Bronchus fibroblast of lung (primary cell): ENCODE measurements at places on chromosomes 2 and 18. TPM values are rescaled to one million over a fixed set of nuclear protein-coding genes. Genes with fewer than 3 reads are reported as not detected.

Gene ADGRF3
- total RNA-seq = under 0.01 TPM in 1 of 2 replicates, not detected in the other

Gene HS1BP3
- 19.0 and 19.2 TPM in 2 replicates for total RNA-seq

Gene TEX261
- total RNA-seq = 23.0 and 24.0 TPM in 2 replicates

Gene RHBDD1
- total RNA-seq = 8.9 and 10.8 TPM in 2 replicates

Gene CNTNAP5
- not detected in 2 replicates for total RNA-seq

Gene GALNT13
- under 0.01 and 0.15 TPM in 2 replicates for total RNA-seq

Gene SERPINB11
- total RNA-seq = not detected in 2 replicates

Gene ADAM23
- total RNA-seq = 3.4 and 5.5 TPM in 2 replicates

Gene ZNF385B
- not detected in 2 replicates for total RNA-seq

Gene MBP
- total RNA-seq = 3.2 and 3.4 TPM in 2 replicates

Gene ZC3H15
- total RNA-seq = 31.7 and 52.8 TPM in 2 replicates

Gene SPC25
- total RNA-seq = 12.9 and 14.8 TPM in 2 replicates

Gene RETSAT
- total RNA-seq = 33.5 and 39.2 TPM in 2 replicates

Gene RNF152
- 1.8 and 1.9 TPM in 2 replicates for total RNA-seq

Gene DLGAP1
- 0.34 and 0.45 TPM in 2 replicates for total RNA-seq

Gene ELOA2
- total RNA-seq = not detected in 2 replicates

Gene HJURP
- 39.4 and 40.5 TPM in 2 replicates for total RNA-seq

Gene OTOF
- total RNA-seq = not detected in 2 replicates

Gene C18orf54
- 3.7 and 4.5 TPM in 2 replicates for total RNA-seq

Gene UCN
- 0.15 and 0.84 TPM in 2 replicates for total RNA-seq

Gene LYG2
- total RNA-seq = not detected in 2 replicates

Gene RUFY4
- total RNA-seq = not detected in 2 replicates

Gene SEH1L
- 32.4 TPM in 2 replicates for total RNA-seq

Gene ROCK1
- total RNA-seq = 11.1 and 13.3 TPM in 2 replicates

Gene CHRNG
- not detected in 2 replicates for total RNA-seq

Gene KANSL1L
- 3.7 and 6.1 TPM in 2 replicates for total RNA-seq

Gene VAMP5
- 98.0 and 106 TPM in 2 replicates for total RNA-seq

Gene CCDC74A
- total RNA-seq = 14.6 and 15.5 TPM in 2 replicates

Gene TDRD15
- not detected in 2 replicates for total RNA-seq

Gene IL1A
- total RNA-seq = under 0.01 TPM in 1 of 2 replicates, not detected in the other

Gene GAL3ST2
- total RNA-seq = not detected in 2 replicates

Gene PLGLB1
- total RNA-seq = not detected in 2 replicates

Gene OXER1
- total RNA-seq = under 0.01 and 0.17 TPM in 2 replicates

Gene NYAP2
- total RNA-seq = not detected in 2 replicates

Gene LCT
- total RNA-seq = not detected in 2 replicates

Gene TPO
- total RNA-seq = not detected in 2 replicates

Gene IDH1
- total RNA-seq = 162 and 184 TPM in 2 replicates

Gene PDE11A
- total RNA-seq = not detected in 2 replicates

Gene TMEM200C
- total RNA-seq = 1.3 and 1.5 TPM in 2 replicates

Gene TXNL1
- 58.5 and 63.5 TPM in 2 replicates for total RNA-seq

Gene COLEC11
- total RNA-seq = 0.50 and 0.59 TPM in 2 replicates

Gene NGEF
- 1.9 and 2.2 TPM in 2 replicates for total RNA-seq

Gene TNS1
- total RNA-seq = 15.3 and 18.3 TPM in 2 replicates
